Psoas muscle (tissue), 8 donors: ENCODE measurements at places on chromosomes 16 and 17. TPM values are rescaled to one million over a fixed set of nuclear protein-coding genes. Genes with fewer than 3 reads are reported as not detected.

The CEP295NL gene
- 0.52 TPM for total RNA-seq

The OR1E1 gene
- 0.34 TPM for total RNA-seq

The CCT6B gene
- total RNA-seq, result 4.2 TPM

The AOC2 gene
- 0.87 TPM for total RNA-seq

The UBE2G1 gene
- 239 TPM for total RNA-seq

The YPEL2 gene
- 19.9 TPM for total RNA-seq

The MYO1D gene
- 4.3 TPM for total RNA-seq

The C1QTNF8 gene
- not detected for total RNA-seq

The RNF222 gene
- not detected for total RNA-seq

The TEKT3 gene
- not detected for total RNA-seq

The ARHGAP27 gene
- 7.9 TPM for total RNA-seq

The TBC1D3 gene
- total RNA-seq, result not detected

The LGALS9B gene
- not detected for total RNA-seq

The SLC52A1 gene
- total RNA-seq, result not detected

The CDH8 gene
- total RNA-seq, result 0.91 TPM

The KRTAP4-3 gene
- not detected for total RNA-seq

The CCL7 gene
- total RNA-seq, result 0.66 TPM

The ACSM5 gene
- 3.1 TPM for total RNA-seq

The ZNF385C gene
- total RNA-seq, result 1.1 TPM
